ENCODE measurements at places on chromosomes 1 and 21. TPM values are rescaled to one million over a fixed set of nuclear protein-coding genes. Genes with fewer than 3 reads are reported as not detected.

The TMIGD3 gene
- 0.23 TPM for total RNA-seq

The SLC37A1 gene
- 14.0 TPM for total RNA-seq

DNA sequence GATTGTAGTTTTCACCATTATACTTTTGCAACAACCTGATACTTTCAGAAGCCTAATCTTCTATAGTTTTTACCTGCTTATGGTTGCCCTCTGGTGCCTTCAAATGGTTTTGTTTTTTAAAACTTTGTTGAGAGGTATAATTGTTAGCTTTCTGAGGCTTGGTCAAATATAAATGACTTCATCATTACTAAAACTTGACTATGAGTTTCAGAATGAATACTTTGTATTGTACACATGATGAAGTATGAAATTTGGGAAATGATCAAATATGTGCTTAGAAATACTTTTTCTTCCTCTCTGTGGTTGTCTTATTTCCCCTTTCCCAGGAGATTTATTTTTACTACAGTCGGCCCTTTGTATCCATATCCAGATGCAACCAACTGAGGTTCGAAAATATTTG is 151.8 kb upstream of the B3GALT2 start:
- H3K4me3 ChIP-seq: no peak overlapping the region
- no peak overlapping the region for H3K27ac ChIP-seq
- peaks cover 5% of the 10 kb centered on the region for H3K4me1 ChIP-seq
- H3K27me3 ChIP-seq: no peaks in the 10 kb centered on the region

DNA sequence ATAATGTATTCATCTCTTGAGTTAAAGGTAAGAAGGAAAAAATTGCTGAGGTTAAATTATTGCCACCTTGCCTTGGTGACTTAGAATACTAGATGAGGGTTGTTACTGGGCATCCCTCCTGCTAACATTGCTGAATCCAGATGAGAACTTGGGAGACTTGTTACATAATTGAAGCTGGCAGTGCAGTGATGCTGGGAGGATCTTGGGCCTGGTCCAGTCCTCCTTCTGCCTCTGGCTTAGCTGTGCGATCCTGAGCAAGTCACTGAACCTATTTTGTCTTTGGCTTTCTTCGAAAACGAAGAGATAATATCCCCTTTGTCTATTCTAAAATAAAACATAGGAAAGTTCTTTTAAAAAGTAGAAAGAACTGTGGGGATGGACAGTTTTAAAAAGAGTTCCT is 244.9 kb upstream of the NRIP1 start:
- no peak overlapping the region for H3K27ac ChIP-seq
- no peaks in the 10 kb centered on the region for H3K4me1 ChIP-seq
- DNase-seq: no peak
- H3K4me3 ChIP-seq: no peak overlapping the region

DNA sequence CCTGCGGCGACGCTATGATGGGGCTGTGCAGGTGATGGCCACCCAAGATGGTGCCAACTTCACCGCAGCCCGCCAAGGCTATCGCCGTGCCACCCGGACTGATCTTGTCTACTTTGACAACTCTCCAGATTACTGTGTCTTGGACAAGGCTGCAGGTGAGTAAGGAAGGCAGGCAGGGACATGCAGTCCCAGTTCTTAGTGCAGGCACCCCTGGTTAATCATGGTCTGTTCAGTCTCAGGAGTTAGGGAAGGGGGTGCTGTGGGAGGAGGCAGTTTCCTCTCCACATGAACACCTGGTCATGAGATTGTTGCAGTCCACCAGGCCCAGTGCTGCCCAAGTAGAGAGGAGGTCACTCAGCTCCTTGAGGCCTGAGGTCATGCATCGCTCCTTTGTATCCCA is 8.5 kb downstream of the WNT2B start:
- peaks cover 3% of the 10 kb centered on the region for H3K4me1 ChIP-seq
- H3K4me3 ChIP-seq: no peak overlapping the region
- H3K36me3 ChIP-seq: no peaks in the 10 kb centered on the region
- no peaks in the 10 kb centered on the region for H3K27me3 ChIP-seq

- H3K4me3 ChIP-seq: no peak overlapping the region
- H3K4me1 ChIP-seq: no peaks in the 10 kb centered on the region
- DNase-seq: no peak
- H3K27me3 ChIP-seq: no peaks in the 10 kb centered on the region
These were observed 23.5 kb upstream of the MPZL1 start for GRCh38 chr1:167698313-167698712.

The PCBP3 gene
- 2.2 TPM for total RNA-seq

The TBX19 gene
- 2.0 TPM for total RNA-seq
